NCI-H2029 (cell line): ENCODE measurements at places on chromosomes 5 and 9.

GRCh38 chr5:14518638-14519037 lies 63.0 kb upstream of the OTULINL start:
- no peak for DNase-seq

- DNase-seq, result no peak
Observed at GRCh38 chr5:168365581-168366081, 74.2 kb downstream of the WWC1 start.

DNA sequence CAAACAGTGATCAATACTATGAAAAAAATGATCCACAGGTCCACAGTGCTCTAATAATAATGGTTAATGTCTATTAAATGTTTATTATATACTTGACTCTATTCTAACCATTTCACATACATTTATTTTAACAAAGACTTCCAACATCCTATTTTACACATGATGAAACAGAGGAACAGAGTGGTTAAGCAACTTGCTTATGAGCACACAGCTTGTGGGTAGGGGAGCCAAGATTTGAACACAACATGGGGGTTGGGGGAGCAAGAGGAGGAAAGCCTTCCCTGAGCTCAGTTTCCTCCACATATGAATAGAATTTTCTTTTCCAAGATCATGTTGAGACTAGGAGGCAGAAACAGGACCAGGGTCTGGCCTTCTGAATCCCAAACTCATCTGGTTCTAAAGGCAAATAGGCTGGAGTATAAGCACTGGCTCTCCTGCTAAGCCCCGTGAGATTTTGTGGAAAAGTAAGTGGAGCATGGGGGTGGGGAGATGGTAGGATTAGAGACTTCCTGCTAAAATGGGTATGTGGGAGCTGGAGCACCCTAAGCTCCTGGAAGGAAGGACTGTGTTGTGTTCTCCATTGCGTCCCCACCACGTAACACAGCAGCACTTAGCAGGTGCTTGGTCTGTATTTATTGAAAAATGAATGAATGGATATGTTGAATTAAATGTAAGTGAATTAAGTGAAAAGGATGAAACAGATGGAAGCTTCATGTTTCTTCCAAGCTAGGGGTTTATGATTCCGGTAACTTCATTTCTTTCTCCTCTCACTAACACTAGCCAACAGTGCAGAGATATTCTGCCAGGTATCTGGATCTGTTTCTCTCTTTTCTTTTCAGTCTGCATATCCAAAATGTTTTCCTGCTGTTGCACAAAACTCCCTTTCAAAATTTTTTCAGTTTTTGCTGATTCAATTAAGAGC lies 26.9 kb upstream of the GALNT10 start:
- DNase-seq, result no peak

DNA sequence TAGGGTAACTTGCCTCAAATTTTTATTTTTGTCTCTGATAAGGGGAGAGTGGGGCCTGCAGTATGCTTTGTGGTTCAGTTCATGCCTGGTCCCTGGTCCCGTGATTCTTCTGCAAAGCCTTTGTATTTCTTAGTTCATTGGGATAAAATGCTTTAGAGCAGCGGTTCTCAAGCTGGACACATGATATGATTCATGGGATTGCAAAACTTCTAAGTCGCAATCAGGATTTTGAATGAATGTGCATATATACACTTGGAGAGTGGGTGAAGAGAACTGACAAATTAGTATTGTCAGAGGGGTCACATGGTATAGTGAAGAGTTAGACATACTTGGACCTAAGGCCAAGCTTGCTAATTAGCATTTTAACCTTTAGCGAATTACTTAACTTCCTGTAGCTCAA lies 265.4 kb upstream of the KLF9 start:
- no peak for DNase-seq
